Activated gamma-delta T cell treated with Interleukin-2 at 50 U/mL for 16 hours (primary cell): ENCODE measurements at places on chromosomes 7 and 10.

GRCh38 chr7:107002126-107002525 lies 42.4 kb upstream of the PRKAR2B start:
- DNase-seq, result no peak

GRCh38 chr7:113371416-113372043 lies 253.2 kb upstream of the SMIM30 start:
- DNase-seq, result no peak

DNA sequence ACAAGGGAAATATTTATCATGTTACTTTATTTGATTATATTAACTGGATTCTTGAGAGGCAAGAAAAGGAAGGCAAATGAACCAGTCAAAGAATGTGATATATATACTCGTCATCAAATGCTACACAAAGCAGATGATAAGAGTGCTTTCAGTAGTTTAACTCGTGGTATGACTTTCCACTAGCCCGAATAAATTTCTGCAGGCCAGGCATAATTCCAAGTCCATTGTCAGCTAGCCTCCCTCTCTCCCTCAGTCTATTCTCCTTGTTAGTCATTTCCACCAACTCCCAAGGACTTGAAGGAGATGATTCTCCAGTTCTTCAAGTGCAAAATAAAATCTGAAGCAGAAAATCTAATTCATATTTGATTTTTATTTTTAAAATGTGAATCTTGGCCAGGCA lies 190.5 kb downstream of the GLI3 start:
- no peak for DNase-seq

DNA sequence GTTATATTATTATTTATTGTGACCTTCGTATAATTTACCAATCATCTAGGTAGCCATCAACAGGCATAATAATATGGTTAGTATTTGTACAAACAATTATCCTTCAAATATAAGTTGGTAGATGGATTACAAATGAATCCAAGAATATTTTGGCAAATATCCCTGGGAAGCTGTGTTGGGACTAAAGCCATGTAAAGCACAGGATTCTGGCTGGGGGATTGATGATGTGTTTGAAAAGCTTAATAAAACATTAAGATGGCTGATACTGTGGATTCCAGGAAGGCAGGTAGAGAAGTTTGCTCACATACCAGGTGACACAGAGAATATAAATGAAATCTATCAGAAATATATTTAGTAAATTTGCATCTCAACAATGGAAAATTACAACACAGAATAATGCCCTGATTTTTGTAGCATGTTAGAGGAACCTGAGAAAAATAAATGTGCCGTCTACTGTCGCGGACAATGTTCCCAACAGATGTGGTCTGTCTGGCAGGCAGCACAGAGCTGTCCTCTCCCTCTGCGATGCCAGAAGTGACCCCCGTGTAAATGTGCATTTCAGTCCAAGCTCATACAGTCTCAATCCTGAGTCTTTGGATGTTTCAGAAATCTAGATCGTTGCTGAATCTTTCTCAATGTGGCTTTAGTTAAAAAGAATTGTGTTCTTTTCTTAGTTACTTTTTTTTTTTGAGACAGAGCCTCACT lies 125.0 kb downstream of the TEX36 start:
- DNase-seq, result no peak

DNA sequence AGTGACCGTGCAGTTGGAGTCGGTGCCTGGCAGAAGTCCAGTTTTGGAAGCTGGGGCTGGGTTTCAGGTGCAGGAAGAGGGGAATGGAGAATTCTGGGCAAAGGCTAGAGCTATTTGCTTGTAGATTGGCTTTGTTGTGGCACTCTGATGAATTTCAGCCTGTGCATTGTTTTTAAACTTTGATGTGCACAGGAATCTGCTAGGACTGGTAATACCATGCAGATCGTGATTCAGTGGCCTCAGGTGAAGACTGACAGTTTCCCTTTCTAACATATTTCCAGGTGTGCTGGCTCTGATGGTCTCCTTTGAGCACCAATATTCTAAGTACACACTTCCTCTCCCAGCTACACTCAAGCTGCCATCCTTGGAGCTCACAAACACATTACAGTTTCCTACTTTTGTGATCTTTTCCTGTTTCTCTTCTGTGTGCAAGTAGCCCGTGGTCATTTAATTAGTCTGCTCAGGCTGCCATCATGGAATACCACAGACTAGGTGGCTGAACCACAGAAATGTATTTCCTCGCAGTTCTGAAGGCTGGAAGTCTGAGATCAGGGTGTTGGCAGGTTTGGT lies 55.6 kb downstream of the NOC3L start:
- no peak for DNase-seq

DNA sequence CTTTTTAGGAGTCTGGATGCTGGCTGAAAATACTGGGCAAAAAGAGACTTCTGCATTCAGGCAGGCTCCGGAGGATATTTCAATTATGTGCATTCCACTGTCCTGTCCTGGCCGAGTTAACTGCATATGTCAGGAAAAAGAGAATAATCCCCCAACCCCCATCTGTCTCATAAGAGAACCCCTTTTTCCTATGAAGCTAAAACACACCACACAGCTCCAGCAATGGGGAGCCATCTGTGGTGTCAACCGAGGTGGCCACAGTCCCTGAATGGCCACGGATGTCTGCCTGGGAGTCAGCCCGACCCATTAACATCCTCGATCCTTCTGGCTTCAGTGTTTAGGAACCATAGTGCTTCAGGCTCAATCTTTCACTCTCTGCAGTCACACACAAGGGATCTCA lies 70.4 kb downstream of the RSU1 start:
- no peak for DNase-seq
